Left lung (tissue), 14 donors: ENCODE measurements at places on chromosomes 5 and 9. TPM values are rescaled to one million over a fixed set of nuclear protein-coding genes. Genes with fewer than 3 reads are reported as not detected.

DNA sequence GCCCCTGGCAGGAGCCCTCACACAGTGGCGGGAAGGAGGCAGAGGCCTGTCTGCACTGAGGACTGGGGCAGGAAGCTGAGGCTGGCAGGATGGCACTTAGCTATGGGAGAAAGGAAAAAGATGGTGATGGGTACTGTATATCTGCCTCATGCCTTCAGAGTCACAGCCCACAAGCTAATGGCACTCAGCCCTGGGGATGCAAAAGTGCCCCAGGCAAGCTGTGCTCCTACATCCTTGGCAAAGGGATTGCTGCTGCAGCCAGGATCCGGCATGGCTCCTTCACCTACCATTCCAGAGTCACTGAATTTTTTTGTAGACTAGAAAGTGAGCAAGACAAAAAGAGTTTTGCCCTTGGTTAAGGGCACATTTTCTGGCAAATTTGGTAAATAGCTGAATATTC lies 8.7 kb downstream of the ACSL6 start:
- no peak for DNase-seq
- H3K27me3 ChIP-seq, result no peaks in the 10 kb centered on the region
- no peak overlapping the region for H3K4me3 ChIP-seq
- H3K27ac ChIP-seq, result no peak overlapping the region
- no peaks in the 10 kb centered on the region for H3K36me3 ChIP-seq
- no peaks in the 10 kb centered on the region for H3K4me1 ChIP-seq

DNA sequence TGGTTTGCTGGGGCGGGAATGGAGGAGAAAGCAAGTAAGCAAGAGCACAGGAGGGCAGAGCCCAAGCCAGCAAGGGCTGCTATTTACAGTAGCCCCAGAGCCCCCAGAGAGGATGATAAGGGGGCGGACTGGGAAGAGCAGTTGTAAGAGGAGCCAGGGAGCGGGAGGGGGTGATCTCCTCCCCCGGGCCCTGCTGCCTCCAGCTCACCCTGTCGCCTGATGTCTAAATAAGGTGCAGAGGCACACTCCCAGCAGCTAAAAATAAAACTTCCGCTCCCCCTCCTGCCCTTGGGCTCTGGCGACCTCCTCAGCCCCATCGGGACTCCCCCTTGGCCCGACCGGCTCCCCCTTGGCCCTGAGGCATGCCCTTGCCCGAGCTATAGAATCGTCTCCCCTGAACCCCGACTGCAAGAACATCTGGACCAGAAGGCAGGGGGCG lies 14.4 kb upstream of the CCDC69 start:
- no peak overlapping the region for H3K27ac ChIP-seq
- H3K4me3 ChIP-seq, result no peak overlapping the region
- no peak for DNase-seq
- H3K36me3 ChIP-seq, result no peaks in the 10 kb centered on the region

DNA sequence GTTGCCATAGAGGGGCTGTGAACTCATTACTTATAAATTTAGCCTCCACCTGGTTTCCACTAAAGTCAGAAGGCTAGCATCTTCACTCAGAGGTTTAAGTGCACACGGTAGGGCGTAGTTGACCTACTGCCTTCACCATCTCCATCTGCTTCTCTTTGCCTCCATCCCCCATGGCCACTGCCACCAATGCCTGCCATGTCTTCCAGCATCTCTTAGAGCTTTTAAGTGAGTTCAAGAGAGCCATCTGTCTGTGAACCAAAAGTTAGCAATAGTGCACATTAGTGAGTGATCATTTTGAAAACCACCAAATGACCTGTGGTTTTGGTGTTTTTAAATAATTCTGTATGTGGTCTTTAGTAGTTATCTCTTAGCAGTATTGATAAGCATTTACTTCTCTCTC lies 102.0 kb downstream of the DMRTA1 start:
- H3K4me1 ChIP-seq, result no peaks in the 10 kb centered on the region
- H3K27me3 ChIP-seq, result no peaks in the 10 kb centered on the region
- no peaks in the 10 kb centered on the region for H3K36me3 ChIP-seq
- no peak overlapping the region for H3K27ac ChIP-seq
- H3K4me3 ChIP-seq, result no peak overlapping the region

DNA sequence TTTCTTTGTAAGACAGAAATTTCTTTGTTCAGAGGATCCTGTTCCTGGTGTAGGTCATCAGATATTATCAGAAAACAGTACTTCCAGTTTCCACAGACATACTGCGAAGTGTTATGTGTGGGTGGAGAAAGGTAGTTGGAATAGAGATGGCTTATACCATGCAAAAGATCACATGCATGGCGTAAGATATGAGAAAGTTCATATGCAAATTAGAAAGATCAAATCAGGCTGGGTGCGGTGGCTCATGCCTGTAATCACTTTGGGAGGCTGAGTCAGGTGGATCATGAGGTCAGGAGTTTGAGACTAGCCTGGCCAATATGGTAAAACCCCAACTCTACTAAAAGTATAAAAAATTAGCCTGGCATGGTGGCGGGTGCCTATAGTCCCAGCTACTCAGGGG lies 65.2 kb upstream of the GLIS3 start:
- DNase-seq, result no peak
- H3K36me3 ChIP-seq, result no peaks in the 10 kb centered on the region
- no peaks in the 10 kb centered on the region for H3K27me3 ChIP-seq
- no peak overlapping the region for H3K4me3 ChIP-seq

- peaks cover 99% of the 10 kb centered on the region for H3K36me3 ChIP-seq
- H3K27ac ChIP-seq, result no peak overlapping the region
- H3K4me1 ChIP-seq, result no peaks in the 10 kb centered on the region
- peak; percentile 31 for DNase-seq
These were observed 17.4 kb downstream of the GLE1 start for GRCh38 chr9:128521956-128522355.

DNA sequence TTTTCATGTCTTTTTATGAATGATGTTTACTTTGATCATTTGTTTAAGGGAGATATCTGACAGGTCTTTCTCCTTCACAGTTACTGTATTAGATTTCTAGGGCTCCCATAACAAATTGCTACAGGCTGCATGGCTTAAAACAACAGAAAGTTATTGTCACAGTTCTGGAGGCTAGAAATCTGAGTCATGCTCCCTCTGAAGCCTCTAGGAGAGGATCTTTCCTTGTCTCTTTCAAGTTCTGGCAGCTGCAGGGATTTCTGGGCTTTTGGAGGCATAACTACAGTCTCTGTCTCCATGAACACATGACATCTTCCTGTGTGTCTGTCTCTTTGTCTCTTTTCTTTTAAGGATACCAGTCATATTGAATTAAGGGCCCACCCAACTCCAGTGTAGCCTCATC lies 557.3 kb upstream of the SEMA6A start:
- no peak for DNase-seq
- H3K4me1 ChIP-seq, result no peaks in the 10 kb centered on the region
- H3K4me3 ChIP-seq, result no peak overlapping the region
- H3K27ac ChIP-seq, result no peak overlapping the region
- no peaks in the 10 kb centered on the region for H3K36me3 ChIP-seq
- no peaks in the 10 kb centered on the region for H3K27me3 ChIP-seq

GRCh38 chr9:131735238-131736128 lies 4.4 kb downstream of the RAPGEF1 start:
- peak overlapping the region; percentile 91 for H3K27ac ChIP-seq
- no peak overlapping the region for H3K4me3 ChIP-seq
- no peaks in the 10 kb centered on the region for H3K27me3 ChIP-seq
- DNase-seq, result no peak
- no peaks in the 10 kb centered on the region for H3K36me3 ChIP-seq

- H3K27me3 ChIP-seq, result no peaks in the 10 kb centered on the region
- no peak for DNase-seq
- H3K4me3 ChIP-seq, result no peak overlapping the region
- peaks cover 10% of the 10 kb centered on the region for H3K36me3 ChIP-seq
- peaks cover 40% of the 10 kb centered on the region for H3K4me1 ChIP-seq
These were observed 23.2 kb downstream of the TGFBR1 start for GRCh38 chr9:99128133-99128406.

- H3K36me3 ChIP-seq, result no peaks in the 10 kb centered on the region
- H3K4me1 ChIP-seq, result peaks cover 21% of the 10 kb centered on the region
- DNase-seq, result no peak
- no peaks in the 10 kb centered on the region for H3K27me3 ChIP-seq
- no peak overlapping the region for H3K27ac ChIP-seq
- H3K4me3 ChIP-seq, result no peak overlapping the region
These were observed 65.1 kb upstream of the IL6ST start for GRCh38 chr5:56059854-56060253.

DDX46 gene
- 97.3 TPM for polyA plus RNA-seq

SLC46A2 gene
- 1.5 TPM for polyA plus RNA-seq

DND1 gene
- polyA plus RNA-seq, result 1.1 TPM

FGF10 gene
- polyA plus RNA-seq, result 41.3 TPM

SARDH gene
- 10.1 TPM for polyA plus RNA-seq

PCDHGB6 gene
- polyA plus RNA-seq, result 8.4 TPM
